Activated naive CD8-positive, alpha-beta T cell treated with anti-CD3 and anti-CD28 coated beads, Interleukin-2, amount 10 ng/mL, durations not matched to agents 7 days and 5 days (primary cell): ENCODE measurements at places on chromosomes 7 and 10. TPM values are rescaled to one million over a fixed set of nuclear protein-coding genes. Genes with fewer than 3 reads are reported as not detected.

GRCh38 chr10:84908491-84908890, 580.1 kb downstream of the CCSER2 start:
- no peak for DNase-seq
- H3K4me3 ChIP-seq, result no peak overlapping the region
- H3K36me3 ChIP-seq, result no peaks in the 10 kb centered on the region
- H3K27me3 ChIP-seq, result no peaks in the 10 kb centered on the region

- no peaks in the 10 kb centered on the region for H3K4me1 ChIP-seq
- no peaks in the 10 kb centered on the region for H3K36me3 ChIP-seq
- no peak overlapping the region for H3K4me3 ChIP-seq
- no peak for DNase-seq
- H3K27me3 ChIP-seq, result no peaks in the 10 kb centered on the region
- H3K27ac ChIP-seq, result no peak overlapping the region
Measured at GRCh38 chr7:9835199-9835598, 1138.5 kb upstream of the PHF14 start.

DNA sequence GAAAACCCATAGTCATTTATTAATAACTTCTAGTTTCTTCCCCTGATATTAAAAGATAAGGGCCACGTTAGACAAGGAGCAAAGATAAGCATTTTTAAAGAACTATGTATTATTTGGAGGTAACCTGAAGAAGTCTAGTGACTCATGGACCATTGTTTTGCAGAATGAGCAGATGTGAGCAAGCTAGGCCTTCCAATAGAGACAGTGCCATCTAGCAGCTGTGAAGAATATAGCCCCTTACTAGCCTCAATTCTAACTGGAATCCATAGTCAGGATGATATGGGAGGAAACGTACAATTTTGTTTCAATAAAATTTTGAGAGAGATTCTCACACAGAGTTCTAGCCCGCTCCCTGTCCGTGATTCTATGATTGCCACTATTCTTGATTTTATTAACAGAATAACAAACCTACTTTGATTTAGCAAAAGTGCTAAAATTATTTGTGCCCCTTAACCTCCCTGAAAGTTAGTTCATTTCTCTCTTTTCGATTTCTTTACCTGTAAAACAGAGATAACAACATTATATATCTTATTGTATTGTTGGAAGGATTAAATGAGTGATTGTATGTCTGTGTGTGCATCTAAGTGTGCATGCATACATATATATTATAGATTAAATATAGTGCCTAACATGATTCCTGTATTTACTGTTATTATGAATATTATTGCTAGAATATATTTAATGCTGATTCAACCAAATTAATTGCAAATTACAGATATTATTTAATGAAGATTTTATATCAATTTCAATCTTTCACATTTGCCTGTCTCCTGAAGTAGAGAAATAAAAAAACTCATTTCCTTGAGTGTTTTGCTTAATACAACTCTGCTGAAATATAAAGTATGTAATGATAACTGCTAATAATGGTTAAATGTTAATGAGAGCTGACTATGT, 22.7 kb downstream of the FAM237B start:
- no peak overlapping the region for H3K27ac ChIP-seq
- H3K4me1 ChIP-seq, result no peaks in the 10 kb centered on the region
- H3K36me3 ChIP-seq, result no peaks in the 10 kb centered on the region
- H3K27me3 ChIP-seq, result peaks cover 10% of the 10 kb centered on the region
- no peak overlapping the region for H3K4me3 ChIP-seq

DNA sequence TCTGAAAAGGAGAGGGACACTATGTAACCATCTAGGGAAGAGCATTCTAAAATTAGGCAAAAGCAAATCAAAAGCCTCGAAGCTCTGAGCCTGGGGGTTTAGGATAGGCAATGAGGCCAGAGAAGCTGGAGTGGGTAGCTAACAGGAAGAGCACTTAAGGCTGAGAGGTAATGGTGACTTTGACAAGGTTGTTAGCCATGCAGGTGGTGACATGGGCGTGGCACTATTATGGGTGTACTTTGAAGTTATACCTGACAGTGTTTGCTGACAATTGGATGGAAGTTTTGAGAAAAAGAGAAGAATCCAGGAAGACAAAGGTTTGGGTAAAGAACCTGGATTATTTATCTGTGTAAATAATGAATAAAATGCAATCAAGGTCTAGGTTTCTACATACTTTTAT, 383.0 kb upstream of the SEMA3C start:
- no peaks in the 10 kb centered on the region for H3K36me3 ChIP-seq
- no peak for DNase-seq
- H3K4me1 ChIP-seq, result no peaks in the 10 kb centered on the region
- H3K27me3 ChIP-seq, result no peaks in the 10 kb centered on the region
- no peak overlapping the region for H3K27ac ChIP-seq

INSIG1 gene
- 73.1 TPM for total RNA-seq

CYP3A4 gene
- total RNA-seq, result not detected

GATAD1 gene
- total RNA-seq, result 24.9 TPM

TMEM236 gene
- 0.11 TPM for total RNA-seq
